ENCODE measurements at places on chromosomes 5 and 9.

GRCh38 chr9:69678843-69679538 is 6.8 kb upstream of the APBA1 start:
- no peaks in the 10 kb centered on the region for H3K36me3 ChIP-seq
- H3K27me3 ChIP-seq = no peaks in the 10 kb centered on the region
- H3K4me1 ChIP-seq = peaks cover 3% of the 10 kb centered on the region
- no peak overlapping the region for H3K4me3 ChIP-seq
- H3K27ac ChIP-seq = no peak overlapping the region

GRCh38 chr5:103305809-103306208 is 47.2 kb downstream of the MACIR start:
- no peak overlapping the region for H3K27ac ChIP-seq
- no peak overlapping the region for H3K4me3 ChIP-seq
- DNase-seq = no peak
- no peaks in the 10 kb centered on the region for H3K4me1 ChIP-seq

DNA sequence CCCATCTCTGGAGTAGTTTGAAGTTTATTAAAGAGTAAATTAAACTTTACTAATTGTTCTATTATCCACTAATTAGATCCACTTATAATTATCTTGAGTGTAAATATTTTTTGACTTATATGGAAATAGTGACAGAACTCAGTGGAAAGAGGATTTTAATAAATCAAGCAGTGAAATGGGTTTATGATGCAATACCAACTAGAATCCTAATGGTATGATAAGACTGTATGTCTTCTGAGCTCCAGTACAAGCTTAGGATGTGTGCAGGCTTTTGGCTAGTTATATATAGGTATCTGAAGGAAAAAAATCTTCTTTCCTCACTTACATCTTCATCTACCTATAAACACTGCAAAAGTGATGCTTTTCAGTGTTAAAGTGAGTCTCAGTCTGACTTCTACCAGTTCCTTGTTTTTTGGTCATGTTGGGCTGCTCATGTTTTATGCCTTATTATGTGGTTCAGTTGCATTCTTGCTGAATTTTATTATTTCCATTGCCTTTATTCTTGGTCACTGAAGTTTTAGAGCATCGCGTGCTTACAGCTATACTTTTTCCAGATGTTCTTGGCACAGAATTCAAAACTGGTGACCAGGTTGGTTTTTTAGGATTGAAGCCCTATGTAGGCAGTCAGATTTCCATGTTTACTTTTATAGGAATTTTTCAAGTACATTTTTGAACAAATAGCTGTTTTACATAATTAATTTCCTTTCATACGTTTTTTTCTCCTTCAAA is 30.5 kb downstream of the XRCC4 start:
- H3K4me3 ChIP-seq = no peak overlapping the region
- no peak for DNase-seq
- H3K27me3 ChIP-seq = no peaks in the 10 kb centered on the region
- no peaks in the 10 kb centered on the region for H3K36me3 ChIP-seq
- H3K4me1 ChIP-seq = no peaks in the 10 kb centered on the region

DNA sequence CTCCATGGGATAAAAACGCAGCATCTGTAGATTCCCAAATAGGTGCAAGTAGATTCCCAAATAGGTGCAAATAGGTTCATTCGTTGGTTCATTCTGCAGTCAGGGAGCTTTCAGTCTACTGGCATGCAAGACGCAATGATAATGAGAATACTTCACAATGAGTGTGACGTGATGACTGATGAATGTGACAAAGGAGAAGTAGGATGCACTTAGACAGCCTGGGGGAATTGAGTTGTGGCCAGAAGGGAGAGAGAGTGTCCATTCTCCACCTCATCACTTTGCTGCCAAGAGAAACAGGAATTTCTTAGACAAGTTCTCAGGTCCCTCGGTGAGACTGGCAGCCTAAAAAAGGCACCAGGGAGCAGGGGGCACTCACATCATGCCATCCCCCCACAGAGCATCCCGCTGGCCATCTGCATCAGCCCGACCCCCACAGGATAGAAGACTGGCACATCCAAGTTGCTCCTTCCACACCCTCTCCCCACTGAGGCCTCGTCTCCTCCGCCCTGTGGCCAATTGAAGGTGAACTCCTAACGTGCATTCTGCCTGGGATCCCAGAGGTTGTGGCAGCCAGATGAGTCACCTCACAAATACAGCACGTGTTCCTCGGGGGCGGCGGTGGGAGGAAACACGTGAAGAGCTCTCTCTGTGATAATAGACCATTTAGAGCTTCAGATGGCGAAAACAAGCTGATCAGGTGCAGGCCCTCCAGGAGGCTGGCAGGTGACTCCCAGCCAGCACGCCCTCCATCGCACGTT is 19.9 kb upstream of the KCNIP1 start:
- no peaks in the 10 kb centered on the region for H3K36me3 ChIP-seq
- DNase-seq = no peak
- no peak overlapping the region for H3K4me3 ChIP-seq
- no peak overlapping the region for H3K27ac ChIP-seq
- no peaks in the 10 kb centered on the region for H3K27me3 ChIP-seq
- no peaks in the 10 kb centered on the region for H3K4me1 ChIP-seq

GRCh38 chr9:104794070-104794469 is 30.1 kb downstream of the NIPSNAP3B start:
- H3K27ac ChIP-seq = no peak overlapping the region
- no peaks in the 10 kb centered on the region for H3K27me3 ChIP-seq
- no peak overlapping the region for H3K4me3 ChIP-seq
- H3K4me1 ChIP-seq = no peaks in the 10 kb centered on the region
- no peak for DNase-seq

GRCh38 chr5:5483880-5484598 is 61.6 kb downstream of the ICE1 start:
- H3K27me3 ChIP-seq = no peaks in the 10 kb centered on the region
- peaks cover 3% of the 10 kb centered on the region for H3K36me3 ChIP-seq
- no peak for DNase-seq
- no peak overlapping the region for H3K4me3 ChIP-seq
- H3K4me1 ChIP-seq = no peaks in the 10 kb centered on the region
- no peak overlapping the region for H3K27ac ChIP-seq

DNA sequence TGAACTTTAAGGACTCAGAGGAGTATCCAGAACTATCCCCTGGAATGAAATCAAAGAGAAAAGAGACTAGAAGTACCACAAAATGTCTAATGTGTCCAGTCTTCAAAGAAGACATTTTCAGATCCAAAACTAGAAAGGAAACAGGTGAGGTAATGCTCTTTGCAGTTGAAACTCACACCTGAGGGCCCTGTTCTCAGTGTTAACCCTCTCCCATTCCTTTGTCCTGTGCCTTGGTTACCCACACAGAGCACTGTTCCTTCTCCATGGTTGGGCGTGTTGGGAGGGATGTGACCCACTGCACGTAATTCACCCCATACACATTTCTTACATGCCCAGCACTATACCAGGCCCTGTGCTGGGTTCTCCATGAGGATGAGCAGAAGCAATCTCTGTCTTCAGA is 21.3 kb downstream of the MSANTD3 start:
- H3K4me1 ChIP-seq = peaks cover 19% of the 10 kb centered on the region
- H3K27me3 ChIP-seq = no peaks in the 10 kb centered on the region
- no peak overlapping the region for H3K4me3 ChIP-seq
- H3K27ac ChIP-seq = no peak overlapping the region
- no peak for DNase-seq
- no peaks in the 10 kb centered on the region for H3K36me3 ChIP-seq

GRCh38 chr5:144950996-144951395 is 780.3 kb downstream of the KCTD16 start:
- DNase-seq = no peak
- H3K4me3 ChIP-seq = no peak overlapping the region
- no peak overlapping the region for H3K27ac ChIP-seq
- H3K27me3 ChIP-seq = no peaks in the 10 kb centered on the region

- H3K27ac ChIP-seq = no peak overlapping the region
- H3K27me3 ChIP-seq = no peaks in the 10 kb centered on the region
- H3K4me1 ChIP-seq = no peaks in the 10 kb centered on the region
- DNase-seq = no peak
- no peak overlapping the region for H3K4me3 ChIP-seq
Observed at GRCh38 chr9:33380390-33381094, 21.8 kb downstream of the AQP7 start.

DNA sequence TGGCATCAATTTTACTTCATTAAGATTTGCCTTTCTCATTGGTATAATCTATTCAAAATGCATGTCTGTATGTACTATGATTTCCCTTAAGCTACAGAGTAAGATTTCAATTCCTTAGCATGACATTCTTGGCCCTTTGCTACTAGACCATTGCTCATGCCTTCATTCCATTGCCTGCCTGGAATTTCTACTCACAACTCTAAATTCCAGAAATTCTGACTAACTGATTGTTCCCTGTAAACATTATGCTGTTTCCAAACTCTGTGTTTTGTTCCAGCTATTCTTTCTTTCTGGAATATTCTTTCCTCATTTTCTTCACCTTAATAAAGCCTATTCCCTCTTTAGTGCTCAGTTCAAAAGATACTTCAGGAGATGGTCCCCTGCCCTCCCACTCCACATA is 568.8 kb upstream of the SEMA6A start:
- H3K4me3 ChIP-seq = no peak overlapping the region
- no peaks in the 10 kb centered on the region for H3K27me3 ChIP-seq
- no peak overlapping the region for H3K27ac ChIP-seq
- no peak for DNase-seq
- no peaks in the 10 kb centered on the region for H3K36me3 ChIP-seq
- no peaks in the 10 kb centered on the region for H3K4me1 ChIP-seq

DNA sequence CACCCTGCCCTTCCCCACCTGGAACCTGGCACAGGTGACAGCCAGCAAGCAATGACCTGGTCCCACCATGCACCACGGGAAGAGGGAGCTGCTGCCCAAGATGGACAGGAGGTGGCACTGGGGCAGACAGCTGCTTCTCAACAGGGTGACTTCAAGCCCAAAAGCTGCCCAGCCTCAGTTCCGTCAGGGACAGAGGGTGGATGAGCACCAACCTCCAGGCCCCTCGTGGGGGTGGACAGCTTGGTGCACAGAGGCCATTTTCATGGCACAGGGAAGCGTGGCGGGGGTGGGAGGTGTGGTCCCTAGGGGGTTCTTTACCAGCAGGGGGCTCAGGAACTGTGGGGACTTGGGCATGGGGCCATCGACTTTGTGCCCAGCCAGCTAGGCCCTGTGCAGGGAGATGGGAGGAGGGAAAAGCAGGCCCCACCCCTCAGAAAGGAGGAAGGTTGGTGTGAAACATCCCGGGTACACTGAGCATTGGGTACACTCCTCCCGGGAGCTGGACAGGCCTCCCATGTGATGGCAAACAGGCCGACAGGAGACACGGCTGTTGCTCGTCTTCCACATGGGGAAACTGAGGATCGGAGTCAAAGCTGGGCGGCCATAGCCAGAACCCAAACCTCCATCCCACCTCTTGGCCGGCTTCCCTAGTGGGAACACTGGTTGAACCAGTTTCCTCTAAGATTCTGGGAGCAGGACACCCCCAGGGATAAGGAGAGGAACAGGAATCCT is 1.9 kb downstream of the CEL start:
- no peak overlapping the region for H3K27ac ChIP-seq
- H3K27me3 ChIP-seq = no peaks in the 10 kb centered on the region
- no peaks in the 10 kb centered on the region for H3K4me1 ChIP-seq
- no peak overlapping the region for H3K4me3 ChIP-seq

DNA sequence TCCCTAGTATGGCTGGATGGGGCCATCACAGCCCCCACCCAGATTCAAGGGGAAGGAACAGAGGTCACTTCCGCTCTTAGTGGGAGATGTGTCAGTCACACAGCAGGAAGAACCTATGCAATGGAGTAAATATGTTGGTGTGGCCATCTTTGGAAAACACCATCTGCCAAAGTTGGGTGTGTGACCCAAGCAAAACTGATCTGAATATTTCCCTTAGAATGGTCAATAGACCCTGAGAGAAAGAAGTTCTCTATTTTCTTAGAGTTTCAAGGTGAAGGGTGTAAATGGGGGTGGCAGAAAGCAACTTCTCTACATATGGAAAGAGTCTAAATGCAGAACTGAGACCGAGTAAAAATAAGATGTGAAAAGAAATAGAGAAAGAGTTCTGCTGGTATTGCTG is 212.7 kb downstream of the ESM1 start:
- no peak overlapping the region for H3K4me3 ChIP-seq
- no peak for DNase-seq
- H3K27me3 ChIP-seq = no peaks in the 10 kb centered on the region
- no peak overlapping the region for H3K27ac ChIP-seq

DNA sequence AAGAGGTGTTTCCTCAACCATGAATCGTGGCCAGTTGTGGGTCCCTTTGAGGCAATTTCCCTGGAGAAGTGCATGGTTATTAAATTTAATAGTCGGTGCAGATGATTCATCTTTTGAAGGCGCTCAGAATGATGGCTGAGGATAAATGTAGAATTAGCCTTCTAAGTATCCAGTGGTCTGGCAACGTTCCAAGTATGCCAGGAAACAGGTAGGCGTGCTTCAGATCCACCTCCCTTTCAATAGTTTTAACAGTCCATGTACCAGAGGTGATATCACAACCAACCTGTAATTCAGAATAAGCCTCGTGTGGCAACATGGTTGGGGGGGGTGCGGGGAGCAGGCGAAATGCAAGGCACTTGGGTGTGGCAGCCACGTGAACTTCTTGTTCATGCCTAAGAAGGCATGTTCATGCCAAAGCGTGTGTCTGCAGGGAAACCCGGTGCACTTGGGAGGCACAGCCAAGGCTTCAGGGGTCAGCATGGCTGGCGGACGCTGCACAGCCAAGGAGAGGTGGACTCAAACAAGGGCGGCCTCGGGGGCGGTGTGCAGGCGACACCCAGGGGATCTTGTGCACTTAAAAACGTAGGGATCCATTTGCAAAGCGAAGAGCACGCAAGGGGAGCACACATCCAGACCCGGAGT is 5.2 kb upstream of the NKD2 start:
- no peak overlapping the region for H3K27ac ChIP-seq
- H3K4me1 ChIP-seq = peaks cover 26% of the 10 kb centered on the region
- peaks cover 39% of the 10 kb centered on the region for H3K27me3 ChIP-seq
- peak; percentile 20 for DNase-seq
- no peaks in the 10 kb centered on the region for H3K36me3 ChIP-seq

- H3K27ac ChIP-seq = peak overlapping the region; percentile 98
- peaks cover 57% of the 10 kb centered on the region for H3K4me1 ChIP-seq
- no peaks in the 10 kb centered on the region for H3K36me3 ChIP-seq
- peak overlapping the region; percentile 85 for H3K4me3 ChIP-seq
- H3K27me3 ChIP-seq = no peaks in the 10 kb centered on the region
Observed at GRCh38 chr9:111896942-111897600, 457 bp downstream of the UGCG start.

DNA sequence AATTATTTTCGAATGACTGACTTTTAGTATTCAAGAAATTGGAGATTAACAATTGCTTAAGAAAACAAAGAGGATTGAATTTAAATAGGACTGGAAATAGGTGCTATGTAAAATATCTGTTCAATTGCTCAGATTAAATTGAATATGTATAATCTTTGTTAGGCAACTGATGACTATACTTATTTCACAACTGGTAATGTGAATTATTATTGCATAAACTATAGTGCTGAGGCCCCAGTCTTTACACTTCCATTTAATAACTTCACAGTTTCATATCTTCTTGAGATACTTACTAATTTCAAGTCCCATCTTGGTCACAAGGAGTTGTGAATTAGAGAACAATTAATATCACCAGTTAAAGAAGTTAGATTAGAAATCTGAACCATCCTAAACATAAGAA is 16.7 kb downstream of the CEP78 start:
- no peak for DNase-seq
- H3K4me3 ChIP-seq = no peak overlapping the region
- no peaks in the 10 kb centered on the region for H3K4me1 ChIP-seq
- no peaks in the 10 kb centered on the region for H3K36me3 ChIP-seq
- no peaks in the 10 kb centered on the region for H3K27me3 ChIP-seq

- H3K27me3 ChIP-seq = no peaks in the 10 kb centered on the region
- DNase-seq = no peak
- H3K36me3 ChIP-seq = no peaks in the 10 kb centered on the region
- peaks cover 14% of the 10 kb centered on the region for H3K4me1 ChIP-seq
- H3K4me3 ChIP-seq = no peak overlapping the region
- H3K27ac ChIP-seq = peak overlapping the region; percentile 11
Observed at GRCh38 chr9:125470767-125471580, 209.3 kb downstream of the GAPVD1 start.

Data from transverse colon (tissue), 4 donors.